Caco-2 (cell line): ENCODE measurements at places on chromosomes 16 and 17. TPM values are rescaled to one million over a fixed set of nuclear protein-coding genes. Genes with fewer than 3 reads are reported as not detected.

The PTX4 gene
- total RNA-seq = not detected in 2 replicates

The TEKT3 gene
- total RNA-seq = 0.43 TPM in 1 of 2 replicates, not detected in the other

The OTOA gene
- total RNA-seq = not detected in 2 replicates

The METRN gene
- 20.0 and 23.4 TPM in 2 replicates for total RNA-seq

The ACSF2 gene
- total RNA-seq = 135 and 161 TPM in 2 replicates

The TMEM106A gene
- total RNA-seq = 6.9 and 8.0 TPM in 2 replicates

The DRC3 gene
- 1.6 and 2.1 TPM in 2 replicates for total RNA-seq

The DECR2 gene
- 50.2 and 52.6 TPM in 2 replicates for total RNA-seq

DNA sequence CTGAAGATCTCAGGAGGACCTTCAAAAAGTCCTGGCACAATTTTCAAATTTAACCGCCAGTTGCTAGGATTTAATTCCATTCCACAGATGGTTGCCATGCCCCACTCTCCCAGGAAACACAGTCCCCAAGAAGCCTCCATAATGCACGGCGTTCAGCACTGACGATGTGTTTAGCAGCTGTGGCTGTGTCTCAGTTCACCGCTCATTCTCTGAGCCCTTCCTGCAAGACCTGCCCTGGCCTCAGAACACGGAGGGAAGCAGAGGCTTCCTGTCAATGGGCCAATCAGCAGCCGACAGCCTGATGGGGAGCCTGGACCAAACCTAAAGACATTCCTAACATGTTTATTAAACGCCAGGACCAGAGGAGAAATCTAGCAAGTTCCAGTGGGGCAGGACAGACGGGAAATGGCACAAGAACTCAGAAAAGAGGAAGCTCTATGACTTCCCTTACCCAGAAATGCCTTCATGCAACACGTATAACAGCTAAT, 4.9 kb downstream of the MYLK3 start:
- no peaks in the 10 kb centered on the region for H3K36me3 ChIP-seq
- H3K27me3 ChIP-seq = no peaks in the 10 kb centered on the region
- no peak overlapping the region for H3K4me3 ChIP-seq
- DNase-seq = peak; percentile 66
- peaks cover 30% of the 10 kb centered on the region for H3K4me1 ChIP-seq
- H3K27ac ChIP-seq = peak overlapping the region; percentile 42

- no peak for DNase-seq
- no peak overlapping the region for H3K27ac ChIP-seq
- H3K4me1 ChIP-seq = no peaks in the 10 kb centered on the region
Measured at GRCh38 chr17:35817196-35817595, 7.9 kb downstream of the TAF15 start.

DNA sequence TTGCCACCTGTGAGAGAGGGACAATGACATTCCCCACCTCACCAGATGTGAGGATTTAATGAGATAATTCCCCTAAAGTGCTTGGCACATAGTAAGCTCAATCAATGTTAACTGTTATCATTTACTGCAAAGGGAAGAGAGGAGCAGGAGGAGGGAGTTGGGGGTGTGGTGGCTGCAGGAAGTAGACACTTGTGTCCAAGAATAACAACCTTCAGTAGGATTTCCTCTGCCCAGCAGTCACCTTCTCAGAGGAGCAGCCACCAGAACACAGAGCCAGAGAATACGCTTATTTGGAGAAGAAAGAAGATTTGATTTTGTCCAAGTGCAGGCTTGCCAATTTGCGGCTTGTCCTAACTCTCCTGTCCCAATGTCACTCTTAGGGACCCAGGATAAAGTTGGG, 10.2 kb downstream of the CBX4 start:
- peaks cover 10% of the 10 kb centered on the region; the same call in 1 of the 2 replicates for H3K4me1 ChIP-seq
- no peak overlapping the region for H3K4me3 ChIP-seq
- H3K27ac ChIP-seq = no peak overlapping the region

DNA sequence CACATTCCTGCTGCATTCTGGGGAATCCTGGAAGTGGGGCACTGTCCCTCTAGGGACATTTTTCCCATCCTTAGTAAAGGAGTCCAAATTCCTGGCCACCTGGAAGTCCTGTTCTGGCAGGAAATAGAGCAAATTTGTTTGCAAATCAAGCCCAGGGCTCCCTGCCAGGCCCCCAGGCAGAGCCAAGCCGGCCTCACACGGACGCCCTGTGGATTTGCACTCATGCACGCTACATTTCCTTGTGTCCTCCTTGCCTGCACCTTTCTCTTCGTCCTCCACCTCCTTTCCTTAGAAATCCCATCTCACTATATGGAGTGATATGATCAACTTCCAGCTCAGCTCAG, 7.0 kb upstream of the CALB2 start:
- H3K4me1 ChIP-seq = no peaks in the 10 kb centered on the region
- DNase-seq = peak; percentile 22
- H3K4me3 ChIP-seq = no peak overlapping the region
- H3K36me3 ChIP-seq = no peaks in the 10 kb centered on the region

GRCh38 chr16:931626-932500, 38.9 kb downstream of the LMF1 start:
- no peaks in the 10 kb centered on the region for H3K27me3 ChIP-seq
- H3K27ac ChIP-seq = no peak overlapping the region
- no peaks in the 10 kb centered on the region for H3K36me3 ChIP-seq
- no peaks in the 10 kb centered on the region for H3K4me1 ChIP-seq
- H3K4me3 ChIP-seq = no peak overlapping the region

DNA sequence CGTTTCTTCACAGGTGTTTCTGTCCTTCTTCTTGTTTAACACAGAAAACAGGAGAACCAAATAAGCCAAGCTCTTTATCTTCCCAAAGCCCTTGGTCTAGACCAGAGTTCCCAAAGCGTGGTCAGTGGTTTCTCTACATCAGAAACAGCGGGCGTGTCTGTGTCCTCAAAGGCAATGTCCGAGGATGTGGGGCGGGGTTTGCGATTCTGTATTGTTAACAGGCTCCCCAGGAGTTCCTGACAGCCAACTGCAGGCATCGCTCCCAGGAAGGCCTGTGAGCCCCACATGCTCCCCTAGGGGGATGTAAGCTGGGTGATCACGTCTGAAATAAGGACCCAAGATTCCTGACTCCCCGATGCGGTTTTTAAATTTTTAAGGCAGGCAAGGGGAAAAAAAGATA, 28.4 kb upstream of the SLC25A19 start:
- DNase-seq = no peak
- no peak overlapping the region for H3K4me3 ChIP-seq
- no peak overlapping the region for H3K27ac ChIP-seq
- peaks cover 3% of the 10 kb centered on the region for H3K36me3 ChIP-seq
- H3K27me3 ChIP-seq = no peaks in the 10 kb centered on the region; the same call in 1 of the 2 replicates

- H3K27me3 ChIP-seq = no peaks in the 10 kb centered on the region
- no peak overlapping the region for H3K4me3 ChIP-seq
- no peaks in the 10 kb centered on the region for H3K4me1 ChIP-seq
- no peak for DNase-seq
- H3K36me3 ChIP-seq = no peaks in the 10 kb centered on the region
- H3K27ac ChIP-seq = no peak overlapping the region
Measured at GRCh38 chr16:22859925-22860324, 46.0 kb downstream of the HS3ST2 start.

DNA sequence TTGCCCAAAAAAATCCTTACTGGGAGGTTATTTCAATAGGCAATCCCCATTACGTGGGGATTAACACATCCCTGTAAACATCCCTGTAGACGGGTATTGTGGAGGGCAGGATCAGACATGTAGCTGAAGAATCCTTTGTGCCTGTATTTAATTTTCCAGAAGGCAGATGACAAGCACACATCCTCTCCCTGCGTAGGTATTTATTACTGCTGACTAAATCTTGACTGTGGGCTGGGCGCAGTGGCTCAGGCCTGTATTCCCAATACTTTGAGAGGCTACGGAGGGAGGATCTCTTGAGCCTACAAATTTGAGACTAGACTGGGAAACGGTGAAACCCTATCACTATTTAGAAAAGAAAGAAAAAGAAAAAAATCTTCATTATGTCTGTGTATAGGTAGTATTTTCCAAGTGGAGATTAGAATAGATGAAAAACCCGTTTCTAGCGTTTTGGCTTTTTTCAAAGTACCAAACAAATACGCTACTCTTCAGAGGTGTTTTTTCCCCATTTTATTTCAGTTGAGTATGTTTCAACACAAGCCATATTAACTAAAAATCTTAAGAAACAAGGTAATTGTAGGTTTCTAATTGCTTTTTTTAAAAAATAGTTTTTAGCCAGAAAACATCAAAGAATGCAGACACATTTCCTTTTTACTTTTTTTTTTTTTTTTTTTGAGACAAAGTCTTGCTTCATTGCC, 1.5 kb upstream of the MARF1 start:
- H3K4me1 ChIP-seq = peaks cover 20% of the 10 kb centered on the region
- H3K4me3 ChIP-seq = peak overlapping the region; percentile 74; the same call in 1 of the 2 replicates
- no peaks in the 10 kb centered on the region for H3K27me3 ChIP-seq
- peak overlapping the region; percentile 92 for H3K27ac ChIP-seq

- no peaks in the 10 kb centered on the region for H3K36me3 ChIP-seq
- no peak overlapping the region for H3K4me3 ChIP-seq
- no peak for DNase-seq
- H3K27me3 ChIP-seq = no peaks in the 10 kb centered on the region
Measured at GRCh38 chr16:74837056-74837455, 62.4 kb upstream of the FA2H start.

- no peaks in the 10 kb centered on the region for H3K4me1 ChIP-seq
- no peak overlapping the region for H3K4me3 ChIP-seq
- no peak for DNase-seq
- no peaks in the 10 kb centered on the region for H3K36me3 ChIP-seq
- no peaks in the 10 kb centered on the region for H3K27me3 ChIP-seq
Measured at GRCh38 chr17:4357030-4357628, 9.3 kb downstream of the UBE2G1 start.

DNA sequence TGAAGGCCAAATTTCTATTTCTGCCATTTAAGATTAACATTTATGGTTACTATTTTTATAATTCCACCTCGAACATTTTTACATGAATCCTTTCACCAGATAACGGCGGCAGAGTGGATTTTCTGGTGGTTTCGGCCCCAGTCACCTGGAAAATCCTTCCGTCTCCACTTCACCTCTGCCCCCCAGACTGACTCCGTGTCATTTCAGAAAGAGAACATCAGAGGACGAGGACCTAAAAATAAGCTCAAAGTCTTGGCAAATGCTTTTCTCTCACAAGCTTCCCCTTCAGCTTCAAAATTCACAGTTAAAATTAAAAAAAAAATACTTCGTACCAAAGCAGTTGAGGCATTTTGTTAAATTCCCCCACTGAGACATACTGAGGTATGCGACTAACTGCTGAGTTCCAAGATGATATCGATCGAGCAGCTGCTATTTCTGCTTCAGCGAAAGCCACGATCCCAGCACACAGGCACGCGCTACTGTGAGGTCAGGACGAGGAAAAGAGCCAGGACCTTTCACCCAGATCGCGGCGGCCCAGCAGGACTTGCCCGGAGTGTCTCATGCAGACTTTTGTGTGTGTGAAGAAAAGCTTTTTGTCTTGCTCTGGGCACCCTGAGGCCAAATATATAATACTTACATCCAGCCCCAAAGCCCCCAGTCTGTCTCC, 36.8 kb downstream of the ASPA start:
- no peak for DNase-seq
- H3K4me3 ChIP-seq = no peak overlapping the region
- H3K36me3 ChIP-seq = no peaks in the 10 kb centered on the region; the same call in 1 of the 2 replicates
- H3K27ac ChIP-seq = no peak overlapping the region

DNA sequence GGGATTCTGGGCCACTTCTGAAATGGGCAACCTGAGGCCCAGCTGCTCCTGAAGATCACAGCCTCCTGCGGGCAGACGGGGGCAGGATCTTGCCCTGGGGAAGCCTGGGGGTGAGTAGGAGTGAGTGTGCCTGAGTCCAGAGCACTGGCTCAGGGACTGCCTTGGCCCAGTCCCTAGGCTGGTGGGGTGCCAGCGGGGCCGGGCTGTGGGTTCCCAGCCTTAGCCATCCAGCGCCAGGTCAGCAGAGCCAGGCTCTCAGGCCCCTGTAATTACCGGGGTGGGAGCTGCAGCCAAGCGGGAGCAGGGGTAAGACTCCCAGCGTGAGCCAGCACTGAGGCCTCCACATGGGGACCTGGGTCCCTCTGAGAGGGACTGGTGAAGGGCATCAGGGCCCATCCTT, 8.2 kb downstream of the SPNS2 start:
- no peaks in the 10 kb centered on the region for H3K4me1 ChIP-seq
- H3K4me3 ChIP-seq = no peak overlapping the region
- DNase-seq = no peak
- no peak overlapping the region for H3K27ac ChIP-seq
- H3K27me3 ChIP-seq = no peaks in the 10 kb centered on the region

DNA sequence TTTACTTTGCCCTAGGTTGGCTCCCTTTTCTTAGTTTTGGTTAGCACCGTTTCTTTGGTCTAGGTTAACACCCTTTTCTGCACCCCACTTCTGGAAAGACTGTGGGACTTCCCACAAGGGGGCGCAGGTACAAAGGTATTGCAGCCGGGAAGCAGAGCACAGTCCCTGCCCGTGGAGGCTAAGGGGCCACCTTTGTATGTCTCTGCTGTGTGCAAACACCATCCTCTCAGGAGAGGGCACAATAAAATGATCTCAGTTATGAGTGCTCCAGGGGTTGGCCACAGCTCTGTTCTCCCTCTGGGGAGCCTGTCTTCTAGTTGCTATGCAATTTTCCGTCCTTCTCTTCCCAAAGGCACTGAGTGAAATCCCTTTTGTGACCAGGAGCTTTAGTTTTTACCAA, 28.4 kb upstream of the TMC5 start:
- peak; percentile 60 for DNase-seq
- H3K27me3 ChIP-seq = no peaks in the 10 kb centered on the region
- H3K27ac ChIP-seq = no peak overlapping the region
- peaks cover 8% of the 10 kb centered on the region; the same call in 1 of the 2 replicates for H3K4me1 ChIP-seq

GRCh38 chr17:72118335-72119076, 2.3 kb upstream of the SOX9 start:
- peak; percentile 78 for DNase-seq
- H3K4me1 ChIP-seq = peaks cover 11% of the 10 kb centered on the region
- no peaks in the 10 kb centered on the region for H3K36me3 ChIP-seq
- H3K27ac ChIP-seq = no peak overlapping the region
- H3K4me3 ChIP-seq = no peak overlapping the region

GRCh38 chr17:45751466-45751865, 32.7 kb upstream of the CRHR1 start:
- no peak for DNase-seq
- no peak overlapping the region for H3K27ac ChIP-seq
- H3K4me1 ChIP-seq = no peaks in the 10 kb centered on the region
- H3K27me3 ChIP-seq = no peaks in the 10 kb centered on the region
- H3K36me3 ChIP-seq = no peaks in the 10 kb centered on the region
